HEK293T (cell line): ENCODE measurements at places on chromosomes 3 and 15.

DNA sequence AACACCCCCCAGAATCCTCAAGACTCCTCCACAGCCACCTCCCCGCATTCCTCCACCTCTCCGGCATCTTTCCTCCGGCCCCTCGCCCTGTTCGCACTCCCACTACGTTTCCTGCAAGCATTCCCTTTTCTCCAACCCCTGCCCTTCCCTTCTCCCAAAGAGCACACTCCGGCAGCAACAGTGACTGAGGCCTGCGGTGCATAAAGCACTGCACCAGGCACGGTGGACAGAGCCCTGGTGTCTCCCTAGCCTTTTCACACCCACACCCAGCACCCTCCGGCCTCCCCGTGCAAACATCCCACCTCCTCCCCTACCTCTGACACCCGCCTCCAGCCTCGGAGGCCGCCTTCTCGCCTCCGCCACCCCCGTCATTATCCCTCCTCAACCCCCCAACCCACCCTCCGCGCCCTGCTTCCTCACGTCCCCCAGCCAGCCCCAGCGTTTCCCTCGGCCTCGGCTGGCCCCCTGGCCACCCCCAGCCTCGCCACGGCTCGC, 577 bp downstream of the ZNF148 start:
- peak; percentile 65 for DNase-seq

DNA sequence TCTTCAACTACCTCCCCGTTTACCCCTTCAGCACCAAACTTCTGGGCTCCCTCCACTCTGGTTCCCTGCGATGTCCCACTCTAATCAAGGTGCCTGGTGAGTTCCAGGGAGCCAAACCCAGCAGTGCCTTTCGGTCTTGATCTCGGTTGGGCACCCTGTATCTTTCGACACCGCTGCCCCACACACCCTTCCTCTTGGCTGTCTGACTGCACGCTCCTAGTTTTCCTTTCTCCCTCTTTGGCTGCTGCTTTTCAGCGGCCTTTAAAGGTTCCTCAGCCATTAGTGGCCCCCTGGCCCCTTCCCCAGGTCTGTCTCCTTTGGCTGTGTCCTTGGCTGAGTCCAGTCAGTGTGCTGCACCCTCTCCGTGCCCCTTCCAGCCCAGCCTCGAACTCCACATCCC, 784 bp downstream of the TTLL3 start:
- no peak for DNase-seq

DNA sequence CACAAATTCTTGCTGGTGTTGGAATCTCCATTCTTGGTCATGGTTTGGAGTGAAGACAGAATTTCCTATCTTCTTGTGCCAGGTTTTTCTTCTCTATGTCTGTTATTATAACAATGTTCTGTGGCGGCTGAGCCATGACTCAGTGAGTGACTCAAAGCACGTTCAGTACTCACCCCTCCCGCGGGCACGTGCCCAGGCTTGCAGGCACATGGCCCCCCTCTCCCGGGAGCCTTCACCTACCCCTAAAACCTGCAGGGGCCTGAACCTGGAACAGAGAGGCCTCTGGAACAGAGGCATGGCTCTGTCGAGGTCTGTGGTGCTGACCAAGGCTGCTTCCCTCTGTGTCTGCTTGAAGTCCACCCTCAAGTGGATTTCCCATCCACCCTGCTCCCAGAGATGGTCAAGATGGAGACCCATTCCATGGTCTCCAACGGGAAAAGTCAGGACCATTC, 27.6 kb downstream of the PLXNB1 start:
- DNase-seq, result no peak

DNA sequence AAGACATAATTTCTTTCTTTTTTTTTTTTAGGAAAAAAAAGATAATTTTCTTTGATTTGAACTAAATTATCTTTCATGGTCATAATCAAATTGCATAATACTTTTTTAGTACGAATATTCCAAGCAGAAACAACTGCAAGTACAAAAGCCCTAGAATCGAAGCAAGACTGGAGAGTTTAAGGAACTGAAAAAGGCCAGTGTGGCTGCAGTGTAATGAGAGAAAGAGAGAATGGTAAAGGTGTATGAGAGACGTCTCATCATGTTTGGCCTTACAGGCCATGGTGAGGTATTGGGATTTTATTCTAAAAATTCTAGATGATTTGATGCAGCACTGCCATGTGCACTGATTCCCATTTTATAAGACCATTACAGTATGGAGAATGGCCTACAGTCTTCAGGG, 180.9 kb downstream of the SUCNR1 start:
- no peak for DNase-seq

- no peak for DNase-seq
Measured at GRCh38 chr3:39413691-39414420, 7.3 kb downstream of the RPSA start.

DNA sequence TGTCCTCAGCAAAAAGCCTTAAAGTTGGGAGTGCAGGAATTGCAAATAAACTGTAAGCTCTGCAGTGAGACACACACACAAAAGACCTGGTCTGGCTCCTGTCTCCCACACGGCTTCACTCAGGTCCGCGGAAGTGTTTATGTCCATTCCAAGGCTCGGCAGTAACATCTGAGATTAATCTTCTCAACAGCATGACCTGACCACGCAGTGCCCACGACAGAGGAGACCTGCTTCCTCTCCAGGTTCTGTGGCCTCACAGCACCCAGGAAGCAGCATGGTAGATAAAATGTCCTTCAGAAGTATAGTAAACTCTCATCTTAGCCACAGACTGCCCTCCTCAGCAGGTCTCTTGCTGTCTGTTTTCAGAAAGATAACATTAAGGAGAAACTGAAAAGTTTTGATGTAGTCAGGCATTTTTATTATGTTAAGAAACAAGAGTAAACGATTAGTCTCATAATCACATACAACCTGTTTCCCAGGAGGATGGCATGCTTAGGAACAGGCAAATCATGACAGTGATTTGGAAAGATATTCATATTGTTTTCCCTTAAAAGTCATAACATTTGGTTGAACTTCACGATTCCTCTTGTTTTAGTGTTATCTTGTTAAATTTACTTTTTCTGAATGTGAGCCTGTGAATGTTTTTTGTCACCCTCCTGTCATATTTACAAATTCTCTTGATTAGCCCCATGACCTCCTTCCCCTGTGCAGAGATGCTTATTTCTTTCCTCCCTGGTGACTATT, 34.6 kb downstream of the CD200R1L start:
- no peak for DNase-seq

DNA sequence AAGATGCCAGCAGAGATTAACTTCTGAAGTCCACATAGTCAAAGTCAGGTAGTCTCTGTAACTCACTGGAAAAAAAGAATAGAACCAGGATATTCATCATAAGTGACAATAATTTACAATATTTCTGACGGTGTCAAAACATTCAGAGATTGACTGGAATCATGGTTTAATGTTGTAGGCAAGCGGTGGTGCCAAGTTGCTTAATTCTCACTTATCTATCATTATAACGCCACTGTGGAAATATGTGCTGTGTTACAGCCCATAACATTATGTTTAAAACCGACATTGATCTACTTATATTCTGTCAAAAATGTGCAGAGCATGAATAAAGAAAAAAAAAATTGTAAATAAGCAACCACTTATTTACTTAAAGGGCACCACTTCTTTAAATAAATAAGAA, 801.7 kb downstream of the DIPK2A start:
- no peak for DNase-seq
